ENCODE measurements at places on chromosomes 1 and 21.

GRCh38 chr1:21200767-21201166 is 24.1 kb upstream of the EIF4G3 start:
- no peak for DNase-seq

- no peak for DNase-seq
These were observed at the start of gene MAEL for GRCh38 chr1:166988974-166989515. Gene MAEL (plus strand): TSS chr1:166989280. CDS start chr1:166989353, 73 bp downstream.

- DNase-seq, result no peak
These were observed 89.7 kb downstream of the ATP1B1 start for GRCh38 chr1:169196161-169196560.

DNA sequence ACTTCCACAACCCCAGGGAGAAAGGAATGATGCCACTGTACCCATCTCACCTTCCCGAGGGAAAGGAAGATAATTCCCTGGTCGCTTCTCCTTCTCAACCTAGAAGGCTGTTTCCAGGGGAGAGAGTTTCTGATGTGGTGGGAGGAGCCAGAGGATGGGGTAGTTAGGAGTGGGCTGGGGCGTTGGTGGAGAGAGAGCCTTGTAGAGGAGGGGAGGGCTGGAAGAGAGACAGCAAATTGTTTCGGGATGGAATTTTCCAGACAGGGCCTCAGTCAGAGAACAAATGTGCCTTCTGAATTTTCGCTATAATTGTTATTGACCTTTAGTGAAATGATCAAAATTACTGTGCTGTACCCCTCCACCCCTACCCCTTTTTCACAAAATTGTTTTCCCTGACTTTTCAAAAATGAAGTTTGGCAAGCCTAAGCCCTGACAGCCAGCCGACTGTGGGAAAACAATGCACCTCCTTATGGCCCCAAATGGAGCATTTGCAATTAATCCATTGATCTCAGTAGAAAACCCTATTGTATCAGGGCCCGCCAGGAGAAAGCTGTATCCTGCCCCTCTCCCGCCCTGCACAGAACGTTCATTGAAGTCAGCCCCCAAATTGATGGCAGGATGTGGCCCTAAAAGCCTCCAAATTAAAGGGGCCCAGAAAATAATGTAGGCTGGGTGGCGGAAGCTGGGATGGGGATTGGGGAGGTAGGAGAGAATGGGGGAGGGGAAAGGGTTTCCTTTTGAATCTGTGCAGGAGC is 69.1 kb upstream of the JUN start:
- no peak for DNase-seq

DNA sequence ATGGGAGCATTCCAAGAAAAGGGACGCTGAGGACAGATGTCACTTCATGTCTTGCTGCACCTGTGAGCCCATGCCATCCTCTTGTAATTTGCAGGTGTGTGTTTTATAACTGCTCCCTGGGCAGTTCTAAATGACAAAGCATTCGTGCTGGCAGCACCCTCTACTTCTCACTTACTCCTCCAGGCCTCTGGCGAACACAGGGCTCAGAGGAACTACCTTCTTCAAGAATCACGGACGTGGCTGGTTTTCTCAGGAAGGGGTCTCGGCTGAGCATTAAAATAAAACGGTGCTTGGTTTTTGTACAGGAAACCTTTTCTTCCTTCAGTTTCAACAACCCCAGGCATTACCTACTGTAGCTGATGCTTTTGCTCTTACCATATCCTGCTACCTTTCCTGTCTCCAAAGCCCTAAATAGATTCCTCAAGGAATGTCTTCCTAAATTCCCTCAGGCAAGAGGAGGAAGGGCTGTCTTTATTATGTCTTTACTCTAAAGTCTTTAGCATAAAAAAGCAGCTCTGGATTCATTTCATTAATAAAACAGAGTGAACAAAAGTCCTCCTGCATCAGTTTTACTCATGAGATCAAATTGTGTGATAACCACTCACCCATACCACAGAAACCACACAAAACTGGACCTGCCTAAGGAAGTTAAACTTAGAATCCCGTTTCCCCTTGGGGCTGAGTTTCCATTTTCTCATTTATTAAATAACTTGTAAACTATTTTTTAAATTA is 79.0 kb upstream of the MAP10 start:
- no peak for DNase-seq

DNA sequence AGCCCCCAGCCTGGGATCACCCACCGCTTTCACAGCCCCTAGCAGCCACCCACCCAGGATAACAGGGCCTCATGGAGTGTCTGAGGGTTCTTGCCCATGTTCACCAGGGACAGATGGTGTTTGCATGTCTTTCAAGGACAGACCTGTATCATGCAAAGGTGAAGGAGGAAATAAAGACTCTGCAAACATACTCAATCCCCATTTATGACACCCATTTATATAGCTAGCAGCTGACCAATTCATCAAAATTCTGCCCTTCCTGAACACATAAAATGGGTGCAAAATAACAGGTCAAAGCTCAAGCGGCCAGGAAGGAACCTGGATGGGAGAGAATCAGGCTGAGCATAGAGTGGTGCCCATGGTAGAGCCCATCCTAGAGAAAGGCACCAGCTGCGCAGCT is 32.8 kb upstream of the LYPD8 start:
- no peak for DNase-seq
